ENCODE measurements at places on chromosomes 1 and 21.

DNA sequence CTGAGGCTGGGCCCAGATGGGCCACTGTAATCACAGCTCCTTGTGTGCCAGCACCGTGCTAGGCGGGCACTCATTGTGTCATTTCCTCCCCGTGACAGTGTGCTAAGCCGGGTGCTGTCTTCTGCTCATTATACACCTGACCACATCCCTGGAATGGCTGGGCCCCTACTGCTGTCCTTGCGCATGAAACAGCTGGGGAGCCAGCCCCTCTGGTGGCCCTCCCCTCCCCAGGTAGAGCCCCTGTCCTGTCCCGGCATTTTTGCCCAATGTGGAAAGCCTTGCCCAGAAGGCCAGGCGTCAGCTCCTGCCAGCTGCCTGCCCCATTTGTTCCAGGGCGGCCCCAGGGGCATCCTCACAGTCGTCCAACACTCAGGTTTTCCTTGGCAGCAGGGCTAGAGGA lies 107.4 kb upstream of the CASZ1 start:
- DNase-seq: no peak

- DNase-seq: no peak
These were observed 3.9 kb downstream of the MFN2 start for GRCh38 chr1:11984121-11984520.

- peak; percentile 17 for DNase-seq
These were observed 69.6 kb upstream of the KRTAP19-8 start for GRCh38 chr21:31107871-31108270.

DNA sequence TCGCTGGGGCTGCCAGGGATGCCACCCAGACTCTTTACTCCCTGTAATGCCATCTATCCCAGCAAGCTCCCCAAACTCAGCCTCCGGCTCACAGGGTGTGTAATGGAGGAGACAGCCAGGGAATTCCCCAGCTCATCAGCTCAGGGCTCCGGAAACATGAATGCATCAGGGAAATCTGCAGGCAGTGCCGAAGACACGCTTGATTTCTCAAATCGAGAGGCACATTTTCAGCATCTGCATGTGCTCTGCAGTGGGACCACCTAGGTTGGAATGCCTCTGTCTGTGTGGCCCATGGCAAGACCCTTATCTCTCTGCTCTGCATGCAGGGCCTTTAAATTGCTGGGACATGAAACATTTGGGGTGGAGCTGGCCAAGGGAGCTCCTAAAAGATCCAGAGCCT lies 170.1 kb downstream of the TRABD2B start:
- DNase-seq: no peak

DNA sequence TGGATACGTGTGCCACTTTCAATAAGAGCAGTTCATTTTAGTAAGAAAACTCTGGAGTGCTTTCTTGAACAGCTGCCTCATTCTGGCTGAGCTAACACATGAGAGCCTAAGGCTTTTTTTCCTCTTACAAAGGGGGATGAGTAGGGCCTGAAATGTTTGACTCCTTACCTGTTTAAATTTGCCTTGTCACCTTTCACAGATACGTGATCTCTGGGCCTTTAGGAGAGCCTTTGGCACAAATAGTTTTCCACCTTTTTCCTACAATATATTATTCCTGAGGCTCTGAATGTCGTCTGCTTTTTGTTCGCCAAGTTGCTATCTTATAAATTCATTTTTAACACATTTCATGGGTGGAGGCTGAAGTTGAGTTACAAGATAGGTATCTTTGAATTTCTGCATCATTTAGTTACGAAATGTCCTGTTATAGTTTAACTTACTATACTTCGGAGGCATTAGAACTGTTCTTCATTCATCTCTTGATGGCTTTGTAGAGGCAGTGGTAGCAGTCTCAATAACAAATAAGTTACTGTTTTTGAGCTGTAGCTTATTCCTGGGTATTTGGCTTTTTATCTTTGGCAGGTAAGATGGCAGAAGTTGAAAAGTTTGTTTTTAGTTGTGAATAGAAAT lies 17.2 kb downstream of the UBAP2L start:
- DNase-seq: no peak

- no peak for DNase-seq
These were observed 58.4 kb downstream of the LAMC2 start for GRCh38 chr1:183244466-183244865.

- no peak for DNase-seq
These were observed 133.7 kb downstream of the PTPN14 start for GRCh38 chr1:214417545-214418210.

DNA sequence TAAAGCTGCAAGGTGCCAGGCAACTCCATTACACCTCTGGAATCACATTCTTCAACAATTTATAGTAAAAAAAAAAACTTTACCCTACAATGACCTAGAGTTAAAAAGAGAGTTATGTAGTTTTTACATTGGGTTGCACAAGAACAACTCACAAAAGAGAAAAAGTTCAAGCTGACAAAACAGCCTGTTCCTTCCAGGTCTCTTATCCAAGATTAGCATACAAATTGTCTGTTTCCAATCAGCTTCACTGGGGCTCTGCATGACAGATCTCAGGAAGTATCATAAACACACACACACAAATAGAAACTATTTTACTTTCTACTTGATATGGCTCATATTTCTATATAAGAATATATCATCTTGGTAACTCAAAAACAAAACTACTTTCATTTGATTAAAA lies 154.6 kb downstream of the PCNX2 start:
- DNase-seq: no peak

DNA sequence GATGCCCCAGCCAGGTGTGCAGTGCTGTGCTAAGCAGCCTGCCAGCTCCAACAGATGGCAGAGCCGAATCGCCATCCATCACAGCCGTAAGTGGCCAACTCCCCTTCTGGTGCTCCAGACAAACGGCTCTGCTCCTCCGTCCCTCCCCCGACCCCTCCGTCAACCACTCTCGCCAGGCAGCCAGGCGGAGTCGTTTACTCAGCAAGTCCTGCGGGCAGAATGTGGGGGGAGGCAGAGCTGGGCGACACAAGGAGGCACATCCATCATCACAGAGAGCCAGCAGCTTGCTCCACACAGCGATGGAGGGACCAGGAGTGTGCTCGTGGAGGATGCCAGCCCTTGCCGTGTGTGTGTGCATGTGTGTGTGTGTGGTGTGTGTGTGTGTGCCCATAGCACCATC lies 206.6 kb upstream of the GRIK3 start:
- DNase-seq: no peak

GRCh38 chr1:77759071-77760028 lies at the start of gene USP33:
USP33 (minus strand) TSS chr1:77759852; CDS start chr1:77741697, 18,155 bp downstream.
- peak; percentile 94 for DNase-seq
